Immature natural killer cell (primary cell): ENCODE measurements at places on chromosomes 16 and 17.
A peak's percentile ranks its signal among the peaks of the same experiment; 100 is the strongest.

- DNase-seq: no peak
Observed at GRCh38 chr17:27792095-27792494, 8.2 kb downstream of the NOS2 start.

DNA sequence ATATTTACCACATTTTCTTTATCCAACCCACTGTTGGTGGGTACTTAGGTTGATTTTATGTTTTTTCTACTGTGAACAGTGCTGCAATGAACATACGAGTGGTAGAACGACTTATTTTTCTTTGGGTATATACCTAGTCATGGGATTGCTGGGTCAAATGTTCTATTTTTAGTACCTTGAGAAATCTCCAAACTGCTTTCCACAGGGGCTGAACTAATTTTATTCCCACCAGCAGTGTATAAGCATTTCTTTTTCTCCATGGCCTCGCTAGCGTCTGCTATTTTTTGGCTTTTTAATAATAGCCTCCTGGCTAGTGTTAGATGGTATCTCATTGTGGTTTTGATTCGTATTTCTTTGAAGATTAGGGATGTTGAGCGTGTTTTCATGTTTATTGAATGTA is 202.3 kb downstream of the LGALS9B start:
- no peak for DNase-seq

DNA sequence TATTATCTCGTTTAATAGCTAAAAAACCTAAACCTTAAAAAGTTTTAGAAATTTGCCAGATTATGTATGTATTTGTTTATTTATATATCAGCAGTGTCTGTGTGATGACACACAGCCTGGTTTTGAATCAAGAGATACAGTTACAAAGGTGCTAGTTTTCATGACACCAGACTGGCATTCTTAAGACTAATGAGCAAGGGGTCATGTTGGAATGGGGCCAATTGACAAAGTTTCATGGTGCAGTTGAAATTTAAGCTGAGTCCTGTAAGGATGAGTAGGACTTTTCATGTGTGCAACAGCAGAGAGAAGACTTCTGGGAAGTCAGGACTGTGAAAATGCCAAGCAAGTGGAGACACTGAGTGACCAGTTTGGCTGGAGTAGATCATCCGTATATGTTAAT is 3.2 kb upstream of the KRT10 start:
- no peak for DNase-seq

- no peak for DNase-seq
Observed at GRCh38 chr17:30414486-30414885, 35.8 kb downstream of the CPD start.

DNA sequence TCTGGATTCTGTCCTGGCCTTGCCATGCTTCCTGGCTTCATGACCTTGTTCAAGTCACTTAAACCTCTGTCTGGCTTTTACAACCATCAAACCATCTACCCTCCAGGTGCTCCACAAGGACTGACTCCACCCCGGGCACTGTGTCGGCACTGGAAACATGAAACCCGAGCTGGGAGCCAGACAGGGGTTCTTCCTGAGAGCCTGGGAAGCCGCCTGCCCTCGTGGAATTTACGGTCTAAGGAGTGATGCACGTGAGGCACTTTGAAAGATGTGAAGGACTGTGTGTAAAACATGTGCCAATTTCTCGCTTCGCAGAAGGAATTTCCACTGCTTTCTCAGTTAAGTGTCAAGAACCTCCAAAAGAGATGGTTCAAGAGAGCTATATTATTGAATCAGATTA is 11.6 kb downstream of the CDK5R1 start:
- no peak for DNase-seq

- DNase-seq: no peak
Observed at GRCh38 chr17:16329519-16330271, 23.6 kb downstream of the CENPV start.

DNA sequence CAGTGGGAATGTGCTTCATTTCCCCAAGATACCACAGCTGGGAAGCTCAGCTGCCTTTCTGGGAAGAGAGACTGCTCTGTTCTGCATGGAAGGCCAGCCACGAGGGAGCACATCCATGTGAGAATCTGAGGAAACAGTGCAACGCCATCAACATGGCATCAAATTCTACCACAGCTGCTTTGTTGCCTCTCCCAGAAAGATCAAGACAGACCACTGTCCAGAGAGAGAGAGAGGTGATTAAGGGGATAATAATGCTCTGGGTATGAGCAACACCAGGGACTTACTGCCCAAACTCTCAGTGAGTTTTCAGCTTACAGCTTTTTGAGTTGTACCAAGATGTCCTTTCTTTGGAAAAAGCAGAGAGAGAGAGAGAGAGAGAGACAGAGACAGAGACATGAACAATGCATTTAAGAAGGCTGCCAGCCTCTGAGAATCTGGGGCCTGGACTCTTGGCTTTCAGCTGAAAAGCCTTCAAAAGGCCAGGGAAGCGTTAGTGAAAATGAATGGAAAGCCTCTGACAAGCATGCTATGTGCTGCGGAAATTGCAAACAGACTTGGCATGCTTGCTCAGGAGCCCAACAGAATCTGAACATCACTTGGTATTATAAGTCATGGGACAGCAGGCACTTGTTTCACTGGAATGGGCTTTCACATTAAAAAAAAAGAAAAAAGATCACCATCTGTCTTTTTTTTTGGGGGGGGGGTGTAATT is 223.1 kb downstream of the MAP2K6 start:
- no peak for DNase-seq

GRCh38 chr16:47371271-47372014 is 89.4 kb downstream of the ITFG1 start:
- DNase-seq: no peak

DNA sequence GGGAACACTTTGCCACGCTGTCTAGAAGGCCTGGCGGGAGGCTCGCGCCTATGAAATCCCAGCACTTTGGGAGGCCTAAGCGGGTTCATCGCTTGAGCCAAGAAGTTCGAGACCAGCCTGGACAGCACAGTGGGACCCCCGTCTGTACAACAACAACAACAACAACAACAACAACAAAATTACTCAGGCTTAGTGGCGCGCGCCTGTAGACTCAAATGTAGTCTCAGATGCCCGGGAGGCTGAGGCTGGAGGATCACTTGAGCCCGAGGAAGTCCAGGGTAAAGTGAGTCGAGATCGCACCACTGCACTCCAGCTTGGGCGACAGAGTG is 297 bp upstream of the SLFN13 start:
- DNase-seq: no peak

DNA sequence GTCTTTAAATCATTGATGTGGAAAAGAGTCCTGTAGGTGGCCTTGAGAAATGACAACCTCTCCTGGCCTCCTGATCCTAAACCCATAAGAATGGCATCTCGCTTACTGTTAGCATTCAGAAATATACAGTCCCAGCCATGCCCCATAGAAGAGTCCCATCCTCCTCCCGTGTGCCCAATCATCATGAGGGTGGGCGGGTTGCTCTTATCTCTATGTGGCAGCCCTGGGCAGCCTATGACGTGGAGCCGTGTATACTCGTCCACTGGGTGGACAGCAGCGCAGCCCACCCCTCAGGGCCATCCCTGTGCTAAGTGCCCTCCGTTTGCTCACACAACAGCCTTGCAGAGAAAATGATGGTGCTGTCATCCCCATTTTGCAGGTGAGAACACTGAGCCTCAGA is 105.3 kb downstream of the AMFR start:
- no peak for DNase-seq

GRCh38 chr16:73113336-73113735 is 65.4 kb upstream of the ZFHX3 start:
- DNase-seq: no peak

DNA sequence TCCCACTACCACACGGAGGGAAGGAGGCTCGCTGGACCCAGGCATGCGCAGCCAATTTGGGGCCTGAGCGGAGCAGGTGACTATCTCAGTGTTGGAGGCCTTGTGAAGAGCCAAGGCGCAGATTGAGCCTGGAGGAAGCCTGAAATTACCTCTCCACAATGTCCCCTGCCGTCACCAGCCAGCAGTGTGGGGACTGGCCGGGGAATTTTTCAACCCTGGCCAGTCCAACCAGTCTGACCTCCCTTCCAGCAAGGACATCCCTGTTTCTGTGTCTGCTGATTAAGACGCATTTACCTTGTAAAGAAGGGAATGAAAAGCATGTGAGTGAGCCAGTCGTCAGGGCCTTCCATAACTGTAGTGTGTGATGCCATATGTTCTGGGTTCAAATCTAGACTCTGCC is 198.1 kb upstream of the IRX3 start:
- DNase-seq: no peak

GRCh38 chr17:50269477-50270434 is 4.5 kb upstream of the TMEM92 start:
- DNase-seq: peak; percentile 38

GRCh38 chr16:69253870-69254341 is 57.2 kb upstream of the VPS4A start:
- peak; percentile 10 for DNase-seq

DNA sequence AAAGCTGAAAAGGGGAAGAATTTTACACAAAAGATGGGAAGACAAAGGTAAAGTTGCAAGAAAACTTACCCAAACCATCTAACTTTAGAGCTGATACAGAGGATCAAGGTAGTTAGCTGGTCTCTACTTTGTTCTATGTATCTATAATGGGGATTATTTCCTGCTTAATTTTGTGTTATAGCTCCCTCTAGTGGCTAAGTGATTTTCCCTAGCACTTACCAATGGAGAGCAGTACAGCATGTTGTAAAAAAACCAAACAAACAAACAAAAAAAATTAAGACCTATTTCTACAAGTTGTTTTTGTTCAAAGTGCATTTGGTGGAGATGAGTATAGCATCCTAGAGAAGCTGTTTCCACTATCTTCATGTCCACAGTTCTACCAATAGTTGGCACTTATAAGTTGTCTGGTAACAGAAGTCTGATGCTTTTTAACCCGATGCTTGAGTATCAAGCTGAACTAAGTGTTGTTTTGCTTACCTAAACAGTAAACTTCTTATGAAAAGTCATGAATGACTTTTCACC is 7.5 kb downstream of the SRSF1 start:
- DNase-seq: peak; percentile 73

GRCh38 chr17:50280068-50280467 is 5.8 kb downstream of the TMEM92 start:
- no peak for DNase-seq

DNA sequence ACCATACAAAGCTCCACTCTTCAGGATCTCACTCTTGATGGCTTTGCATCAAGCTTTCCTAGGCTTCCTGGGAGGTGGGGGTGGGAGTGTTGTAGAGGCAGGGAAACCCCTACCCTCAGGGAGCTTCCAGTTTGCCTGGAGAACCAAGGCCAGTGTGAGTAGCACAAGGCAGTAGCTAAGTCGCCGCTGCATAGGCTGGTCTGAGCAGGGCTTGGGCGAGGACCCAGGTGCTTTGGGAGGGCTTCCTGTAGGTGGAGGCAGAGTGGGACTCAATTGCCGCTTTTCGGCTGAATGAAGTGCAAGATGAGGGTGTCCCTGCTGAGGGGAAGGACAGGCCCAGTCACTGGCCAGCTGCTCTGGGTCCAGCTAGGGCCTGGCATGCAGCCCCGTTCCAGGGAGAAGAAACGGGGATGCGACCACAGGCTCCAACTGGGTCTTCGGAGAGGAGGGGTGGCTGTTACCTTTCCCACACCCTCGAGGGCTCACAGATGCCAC is 3.9 kb downstream of the CD79B start:
- no peak for DNase-seq

DNA sequence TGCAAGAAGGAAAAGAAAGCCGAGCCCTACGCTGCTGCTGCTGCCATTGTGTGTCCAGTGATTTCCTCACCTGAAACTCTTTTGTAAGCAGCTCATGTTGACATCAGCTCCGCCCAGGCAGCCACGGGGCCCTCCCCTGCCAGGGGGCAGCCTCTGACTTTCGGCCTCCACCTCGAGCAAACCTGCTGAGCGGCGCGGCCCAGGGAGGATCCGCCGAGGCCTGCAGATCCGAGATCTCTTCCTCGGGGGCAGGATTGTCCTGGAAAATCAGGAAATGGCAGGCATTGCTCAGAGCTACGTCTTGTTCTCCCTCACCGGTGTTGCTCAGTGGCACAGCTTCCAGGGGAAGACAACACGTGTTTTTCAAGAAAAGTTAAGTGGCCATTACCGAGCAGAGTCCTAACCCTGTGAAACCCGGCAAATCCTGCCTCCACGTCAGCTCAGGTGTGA is 35.6 kb upstream of the ZNF750 start:
- DNase-seq: no peak

- no peak for DNase-seq
Observed at GRCh38 chr16:3317315-3317999, 12.2 kb downstream of the ZNF75A start.
